SHP77 treated with DMSO at 0.1 percent for 48 hours (cell line): ENCODE measurements at places on chromosomes 13 and 19.

GRCh38 chr19:54133312-54133956, 4.1 kb upstream of the CNOT3 start:
- DNase-seq: peak; percentile 5

DNA sequence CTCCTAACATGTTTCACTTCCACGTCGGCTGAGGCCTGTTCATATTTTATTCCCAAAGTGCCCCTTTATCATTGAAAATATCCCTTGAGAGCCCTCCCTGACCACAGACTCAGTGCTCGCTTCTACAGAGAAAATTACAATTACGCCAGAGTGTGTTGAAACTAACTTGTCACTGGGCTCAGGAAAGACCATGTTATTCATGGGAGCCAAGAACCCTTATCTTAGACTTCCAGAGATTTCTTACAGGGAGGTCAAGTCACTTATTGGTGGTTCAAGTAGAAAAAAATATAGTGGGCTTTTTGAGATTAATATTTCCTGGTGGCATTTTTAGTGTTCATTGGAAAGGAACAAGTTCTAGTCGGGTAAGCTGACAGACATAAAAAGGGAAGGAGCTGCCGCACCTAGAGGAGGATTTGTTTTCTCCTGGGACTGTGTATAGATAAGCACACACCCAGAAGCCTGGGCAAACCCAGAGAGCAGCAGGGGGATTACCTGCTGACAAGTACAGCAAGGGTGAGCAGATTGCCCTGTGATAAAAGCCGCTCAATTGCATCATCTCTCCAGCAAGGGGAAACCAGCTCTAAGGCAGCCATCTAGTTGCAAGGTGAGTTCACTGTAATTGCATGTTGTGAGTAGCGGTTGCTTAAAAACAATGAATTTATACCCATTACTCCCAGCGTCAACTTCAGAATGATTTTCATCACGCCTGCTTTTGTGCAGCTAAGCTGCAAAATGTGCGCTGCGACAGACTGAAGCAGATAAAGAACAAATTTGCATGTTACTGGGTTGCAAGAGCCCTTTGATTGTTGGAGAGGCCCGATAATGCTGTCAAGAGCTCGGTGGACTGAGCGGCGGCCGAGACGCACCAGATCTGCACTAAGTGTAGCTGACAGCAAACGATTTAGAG, 46.2 kb downstream of the DCT start:
- DNase-seq: no peak

GRCh38 chr19:18391509-18392075, 5.6 kb downstream of the GDF15 start:
- no peak for DNase-seq

DNA sequence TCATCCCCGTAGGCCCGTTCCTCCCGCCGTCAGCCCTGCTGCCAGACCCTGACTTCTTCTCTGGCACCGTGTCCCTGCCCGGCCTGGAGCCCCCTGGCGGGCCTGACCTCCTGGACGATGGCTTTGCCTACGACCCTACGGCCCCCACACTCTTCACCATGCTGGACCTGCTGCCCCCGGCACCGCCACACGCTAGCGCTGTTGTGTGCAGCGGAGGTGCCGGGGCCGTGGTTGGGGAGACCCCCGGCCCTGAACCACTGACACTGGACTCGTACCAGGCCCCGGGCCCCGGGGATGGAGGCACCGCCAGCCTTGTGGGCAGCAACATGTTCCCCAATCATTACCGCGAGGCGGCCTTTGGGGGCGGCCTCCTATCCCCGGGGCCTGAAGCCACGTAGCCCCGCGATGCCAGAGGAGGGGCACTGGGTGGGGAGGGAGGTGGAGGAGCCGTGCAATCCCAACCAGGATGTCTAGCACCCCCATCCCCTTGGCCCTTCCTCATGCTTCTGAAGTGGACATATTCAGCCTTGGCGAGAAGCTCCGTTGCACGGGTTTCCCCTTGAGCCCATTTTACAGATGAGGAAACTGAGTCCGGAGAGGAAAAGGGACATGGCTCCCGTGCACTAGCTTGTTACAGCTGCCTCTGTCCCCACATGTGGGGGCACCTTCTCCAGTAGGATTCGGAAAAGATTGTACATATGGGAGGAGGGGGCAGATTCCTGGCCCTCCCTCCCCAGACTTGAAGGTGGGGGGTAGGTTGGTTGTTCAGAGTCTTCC, 1.3 kb upstream of the CLASRP start:
- DNase-seq: no peak
